ENCODE measurements at places on chromosomes 2 and 18.

DNA sequence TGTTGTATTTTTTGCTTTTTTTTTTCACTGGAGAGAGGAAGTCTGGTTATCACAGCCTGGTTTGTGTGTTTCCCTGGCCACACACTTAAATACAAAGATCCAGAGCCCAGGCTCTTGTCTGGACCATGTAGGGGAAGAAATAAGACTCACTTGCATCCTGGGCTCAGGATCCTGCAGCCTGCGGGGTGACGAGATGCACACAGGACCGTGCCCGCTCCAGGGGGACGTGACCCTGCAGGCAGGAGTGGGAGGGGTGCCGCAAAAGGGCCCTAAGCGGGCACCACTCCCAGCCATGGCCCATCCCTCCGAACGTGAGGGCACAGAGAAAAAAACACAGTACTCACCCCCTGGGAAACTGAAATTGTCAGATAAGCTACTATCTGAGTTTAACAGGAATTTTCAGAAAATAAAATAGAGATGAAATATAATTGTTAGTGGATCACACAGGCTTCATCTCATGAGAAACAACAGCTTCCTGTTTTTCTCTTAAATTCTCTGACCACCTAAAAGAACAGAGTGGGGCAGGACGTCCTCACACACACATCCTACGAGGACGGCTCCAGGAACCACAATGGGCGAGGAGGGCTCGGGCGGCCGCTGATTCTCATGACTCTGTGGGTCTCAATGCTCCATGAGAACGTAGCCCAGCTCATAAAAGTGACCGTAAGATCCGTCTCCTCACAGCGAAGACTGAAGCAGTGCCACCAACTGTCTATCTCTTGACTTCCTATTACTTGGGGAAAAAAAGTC is 142.6 kb upstream of the ALKAL2 start:
- DNase-seq = no peak

GRCh38 chr2:112977559-112978056 is at the start of gene IL36G:
Gene IL36G (plus strand): TSS chr2:112978006. CDS start chr2:112978639, 633 bp downstream.
- DNase-seq = no peak

DNA sequence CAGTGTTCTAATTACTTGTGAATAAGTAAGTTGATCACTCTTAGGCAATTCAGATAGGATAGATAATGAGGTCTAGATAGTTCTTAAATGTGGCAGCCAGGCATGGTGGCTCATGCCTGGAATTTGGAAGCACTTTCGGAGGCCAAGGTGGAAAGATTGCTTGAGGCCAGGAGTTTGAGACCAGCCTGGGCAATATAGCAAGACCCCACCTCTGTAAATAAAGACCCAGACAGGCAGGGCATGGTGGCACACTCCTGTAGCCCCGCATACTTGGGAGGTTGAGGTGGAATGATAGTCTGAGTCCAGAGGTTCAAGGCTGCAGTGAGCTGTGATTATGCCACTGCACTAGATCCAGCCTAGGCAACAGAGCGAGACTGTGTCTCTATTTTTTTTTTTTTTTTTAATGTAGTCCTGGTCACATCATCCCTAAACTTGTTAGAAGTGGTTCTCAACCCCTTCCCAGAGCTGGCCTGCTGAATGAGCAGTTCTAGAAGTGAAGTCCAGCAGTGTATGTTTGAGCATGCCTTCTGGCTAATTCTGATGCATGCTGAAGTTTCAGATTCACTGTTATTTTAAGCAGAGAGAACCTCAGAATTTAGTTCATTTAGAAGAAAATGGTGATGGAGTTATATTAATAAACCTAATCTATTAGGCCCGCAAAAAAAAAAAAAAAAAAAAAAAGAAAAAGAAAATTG is 306.2 kb downstream of the PRKCE start:
- DNase-seq = peak; percentile 86

- no peak for DNase-seq
These were observed 252.2 kb downstream of the KLHL29 start for GRCh38 chr2:23637011-23637778.

DNA sequence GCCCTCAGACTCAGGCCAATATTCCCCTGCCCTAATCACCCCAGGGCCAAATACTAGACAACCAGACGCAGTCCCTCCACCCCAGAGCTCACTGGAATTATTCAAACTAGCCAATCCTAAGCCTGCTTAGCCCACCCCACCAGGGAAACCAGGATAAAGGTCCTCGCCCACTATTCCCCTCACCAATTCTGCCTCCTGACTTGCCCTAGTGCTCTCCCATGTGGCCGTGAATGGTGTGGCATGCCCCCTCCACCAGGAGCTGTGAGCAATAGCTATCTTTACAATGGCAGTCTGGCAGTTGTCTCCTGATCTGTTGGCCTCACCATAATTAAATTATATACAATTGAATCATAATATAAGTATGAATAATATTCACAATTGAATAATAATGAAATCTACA is 42.3 kb downstream of the FAM124B start:
- peak; percentile 21 for DNase-seq

GRCh38 chr2:191625016-191625415 is 52.9 kb upstream of the NABP1 start:
- DNase-seq = peak; percentile 69

DNA sequence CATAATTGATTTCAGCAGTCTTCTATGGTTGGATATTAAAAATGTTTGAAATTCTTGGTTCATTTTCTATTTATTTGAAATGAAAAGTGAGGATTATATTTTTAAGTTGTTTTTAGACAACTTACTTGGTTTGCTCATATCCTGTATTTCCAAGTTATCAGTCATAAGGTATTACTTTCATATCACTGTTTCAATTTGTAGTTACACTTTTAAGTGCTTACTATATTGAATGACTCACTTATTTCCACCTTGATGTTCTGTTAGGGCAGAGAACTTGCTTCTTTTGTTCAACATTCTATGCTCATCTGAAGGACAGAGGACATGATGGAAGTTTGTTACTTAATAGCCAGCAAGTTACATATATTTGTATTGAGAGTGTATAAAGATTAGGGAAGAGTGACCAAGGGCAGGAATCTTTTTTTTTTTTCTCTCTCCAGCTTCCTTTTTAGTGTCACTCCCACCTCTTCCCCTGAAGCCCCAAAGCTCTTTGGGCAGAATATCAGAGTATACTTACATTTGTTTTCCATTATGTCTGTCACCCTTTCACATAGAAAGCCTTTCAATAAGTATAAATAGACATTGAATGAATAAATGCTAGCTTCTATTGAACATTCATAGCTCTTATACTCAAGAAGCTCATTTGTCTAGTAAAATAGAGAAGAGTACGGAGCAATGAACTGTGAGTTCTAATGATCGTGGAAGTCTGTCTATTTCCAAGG is 28.1 kb downstream of the PIK3C3 start:
- DNase-seq = peak; percentile 45

GRCh38 chr2:134301099-134301927 is 47.4 kb downstream of the MGAT5 start:
- no peak for DNase-seq

- peak; percentile 30 for DNase-seq
These were observed 180.4 kb downstream of the MBD5 start for GRCh38 chr2:148201075-148202004.

DNA sequence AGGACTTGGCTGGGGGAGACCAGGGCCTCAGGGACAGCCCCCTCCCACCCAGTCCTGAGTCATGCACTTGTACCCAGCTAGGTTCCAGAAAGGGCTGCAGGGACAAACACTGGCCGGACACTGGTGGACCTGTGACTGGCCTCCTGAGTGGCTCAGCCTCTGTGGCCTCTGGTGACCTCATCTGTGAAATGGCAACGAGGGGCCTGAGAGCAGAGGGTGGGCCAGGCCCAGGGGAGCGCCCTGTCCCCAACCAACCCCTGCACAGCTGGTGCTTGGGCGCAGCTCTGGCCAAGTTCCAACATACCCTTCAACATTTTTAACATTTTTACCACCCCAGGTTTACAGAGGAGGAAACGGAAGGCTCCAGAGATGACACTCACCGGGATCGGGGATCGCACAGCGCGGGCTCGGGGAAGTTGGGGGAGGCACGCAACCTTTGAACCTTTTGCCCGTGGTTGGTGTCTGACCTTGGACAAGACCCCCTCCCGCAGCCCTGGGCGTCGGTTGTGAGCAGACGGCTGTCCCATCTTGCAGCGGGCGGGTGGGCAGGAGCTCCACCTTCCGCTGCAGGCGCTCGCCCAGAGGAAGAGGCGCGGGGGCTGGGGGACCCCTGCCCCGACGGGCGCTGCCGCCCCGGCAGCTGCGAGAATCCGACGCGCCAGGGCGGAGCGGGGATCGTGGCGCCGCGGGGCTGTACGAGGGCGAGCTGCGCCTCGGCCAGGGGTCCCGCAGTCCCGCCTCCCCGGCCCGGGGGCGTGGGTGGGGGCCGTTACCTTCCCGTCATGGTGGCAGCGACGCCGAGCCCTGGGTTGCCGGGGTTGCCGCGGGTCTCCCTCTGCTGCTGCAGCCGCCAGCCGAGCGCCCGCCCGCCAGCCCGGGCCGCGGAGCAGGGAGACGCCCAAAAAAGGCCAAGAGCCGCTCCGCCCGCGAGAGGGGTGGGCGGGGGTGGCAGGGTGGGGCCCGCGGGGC is 805 bp downstream of the LIMS2 start:
- DNase-seq = no peak

DNA sequence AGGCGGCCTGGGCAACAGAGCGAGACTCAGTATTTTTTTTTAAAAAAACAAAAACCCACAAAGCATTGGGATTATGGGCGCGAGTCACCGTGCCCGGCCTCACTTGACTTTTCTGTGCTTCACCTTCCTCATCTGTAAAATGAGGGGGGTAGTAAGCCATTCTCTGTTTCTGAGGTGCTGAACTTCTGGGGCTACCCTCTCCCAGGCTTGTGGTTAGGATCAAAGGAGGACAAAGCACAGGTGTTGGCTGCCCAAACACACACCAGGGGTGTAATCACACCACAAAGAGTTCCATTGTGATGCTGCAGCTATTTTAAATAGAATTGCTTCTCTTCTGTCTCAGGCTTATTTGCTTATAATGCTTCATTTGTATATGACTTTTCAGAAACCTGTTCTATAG is 35.8 kb upstream of the INHBB start:
- peak; percentile 92 for DNase-seq

GRCh38 chr2:160474319-160474645 is 19.3 kb downstream of the RBMS1 start:
- DNase-seq = no peak

GRCh38 chr2:224802407-224802806 is 86.2 kb upstream of the CCDC195 start:
- no peak for DNase-seq

- DNase-seq = no peak
These were observed 17.0 kb downstream of the WDPCP start for GRCh38 chr2:63571291-63571690.

GRCh38 chr2:118272391-118272790 is 184.1 kb downstream of the INSIG2 start:
- no peak for DNase-seq

GRCh38 chr2:111111101-111111755 is 9.5 kb upstream of the BCL2L11 start:
- no peak for DNase-seq

GRCh38 chr18:32749809-32750208 is 23.0 kb downstream of the KLHL14 start:
- no peak for DNase-seq

- DNase-seq = peak; percentile 55
These were observed 38.7 kb downstream of the PKDCC start for GRCh38 chr2:42086500-42086953.

- DNase-seq = no peak
These were observed 365.5 kb upstream of the ID2 start for GRCh38 chr2:8316356-8316755.

DNA sequence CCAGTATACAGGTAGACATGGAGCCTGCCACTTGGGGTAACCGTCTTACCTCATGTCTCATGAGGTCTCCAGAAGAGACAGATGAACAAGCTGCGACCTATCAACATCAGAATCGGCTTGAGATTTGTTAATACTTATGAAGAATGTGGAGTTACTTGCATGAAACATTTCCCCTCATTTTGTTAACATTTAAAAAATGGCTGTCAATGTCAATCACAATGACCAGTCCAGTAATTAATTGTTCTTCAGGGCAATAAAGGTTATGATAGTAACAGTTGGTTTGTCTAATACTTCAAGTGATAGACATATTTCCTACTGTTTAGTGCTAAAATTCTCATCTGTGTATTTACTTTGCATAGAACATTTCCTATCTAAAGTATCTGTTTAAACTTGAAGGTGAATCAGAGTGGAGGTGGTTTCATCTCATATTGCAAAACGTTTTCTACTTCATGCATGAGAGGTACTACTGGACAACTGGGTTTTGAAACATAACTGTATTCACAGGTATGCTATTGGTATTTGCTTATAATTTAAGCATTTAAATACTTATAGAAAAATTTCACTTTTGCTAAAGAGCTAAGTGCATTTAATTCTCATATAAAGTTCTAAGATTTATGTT is 15.1 kb downstream of the SERTAD2 start:
- DNase-seq = no peak

DNA sequence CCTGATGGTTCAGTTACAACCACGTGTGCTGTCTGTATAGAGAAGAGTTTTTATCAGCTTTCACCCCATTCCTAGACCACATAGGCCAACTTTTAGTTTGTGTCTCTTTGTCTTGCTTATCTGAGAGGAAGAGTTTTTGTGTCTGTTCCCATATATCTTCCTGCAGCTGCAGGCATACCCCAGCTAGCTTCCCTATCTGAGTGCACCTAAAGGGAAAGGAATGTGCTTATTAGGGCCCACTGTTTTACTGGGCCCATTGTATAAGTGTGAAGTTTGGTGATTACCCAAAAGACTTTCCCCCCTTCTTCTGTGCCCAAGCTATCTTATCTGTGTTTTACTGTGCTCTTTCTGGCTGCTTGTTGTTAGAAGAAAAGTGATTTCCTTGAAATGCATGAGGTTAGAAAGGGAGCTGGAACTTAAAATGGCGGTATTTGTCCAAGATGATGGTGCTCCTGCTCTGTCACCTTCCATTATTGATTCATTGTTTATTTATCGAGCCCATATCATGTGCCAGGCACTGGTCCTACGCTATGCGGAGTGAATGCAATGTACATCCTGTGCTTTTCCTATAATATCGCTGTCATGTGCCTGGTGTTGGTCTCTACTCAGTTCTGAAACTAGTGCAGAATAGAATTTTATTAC is 57.2 kb downstream of the NYAP2 start:
- no peak for DNase-seq

GRCh38 chr2:37619959-37620300 is 51.5 kb downstream of the CDC42EP3 start:
- DNase-seq = no peak

GRCh38 chr2:758073-758820 is 81.0 kb upstream of the TMEM18 start:
- DNase-seq = no peak

GRCh38 chr2:70937866-70938585 is 2.3 kb downstream of the ATP6V1B1 start:
- no peak for DNase-seq
